NCI-H1694 treated with DMSO at 0.1 percent for 48 hours (cell line): ENCODE measurements at places on chromosomes 12 and 14.
A peak's percentile ranks its signal among the peaks of the same experiment; 100 is the strongest.

GRCh38 chr12:125491553-125491952 lies 426.3 kb downstream of the AACS start:
- no peak for DNase-seq

GRCh38 chr14:68886109-68886434 lies 93.0 kb downstream of the ACTN1 start:
- DNase-seq, result peak; percentile 26

GRCh38 chr14:96129128-96129736 lies 75.4 kb upstream of the BDKRB2 start:
- no peak for DNase-seq

GRCh38 chr12:124640056-124640455 lies 72.6 kb upstream of the NCOR2 start:
- no peak for DNase-seq

- no peak for DNase-seq
Observed at GRCh38 chr12:27123642-27124041, 41.3 kb upstream of the C12orf71 start.

- no peak for DNase-seq
Observed at GRCh38 chr12:94172031-94172430, 23.7 kb downstream of the PLXNC1 start.

GRCh38 chr14:101713621-101714349 lies 47.7 kb upstream of the PPP2R5C start:
- DNase-seq, result no peak

GRCh38 chr12:106436164-106436563 lies 78.6 kb downstream of the POLR3B start:
- no peak for DNase-seq

DNA sequence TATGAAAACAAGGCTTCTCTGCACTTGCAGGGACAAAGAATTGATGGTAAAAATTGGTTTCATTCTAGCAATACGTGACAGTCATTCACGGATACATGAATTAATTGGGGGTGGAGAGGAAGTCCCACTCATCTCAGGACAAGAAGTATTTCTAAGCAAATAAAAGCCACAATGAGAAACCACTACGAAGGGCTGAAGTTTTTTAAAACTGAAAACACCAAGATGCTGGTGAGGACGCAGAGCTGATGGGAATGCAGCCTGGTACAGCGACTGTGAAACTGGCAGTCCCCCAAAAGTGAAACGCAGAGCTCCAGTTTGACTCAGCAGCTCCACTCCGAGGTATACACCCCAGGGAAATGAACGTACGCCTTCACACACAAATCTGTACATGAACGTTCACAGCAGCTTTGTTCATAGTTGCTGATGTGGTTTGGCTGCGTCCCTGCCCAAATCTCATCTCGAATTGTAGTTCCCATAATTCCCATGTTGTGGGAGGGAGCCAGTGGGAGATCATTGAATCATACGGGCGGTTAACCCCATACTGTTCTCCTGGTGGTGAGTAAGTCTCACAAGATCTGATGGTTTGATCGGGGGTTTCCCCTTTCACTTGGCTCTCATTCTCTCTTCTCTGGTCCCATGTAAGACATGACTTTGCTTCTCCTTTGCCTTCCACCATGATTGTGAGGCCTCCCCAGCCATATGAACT lies 89.0 kb downstream of the SCARB1 start:
- DNase-seq, result peak; percentile 76

GRCh38 chr14:41604721-41605531 lies 1.8 kb upstream of the LRFN5 start:
- DNase-seq, result peak; percentile 85

DNA sequence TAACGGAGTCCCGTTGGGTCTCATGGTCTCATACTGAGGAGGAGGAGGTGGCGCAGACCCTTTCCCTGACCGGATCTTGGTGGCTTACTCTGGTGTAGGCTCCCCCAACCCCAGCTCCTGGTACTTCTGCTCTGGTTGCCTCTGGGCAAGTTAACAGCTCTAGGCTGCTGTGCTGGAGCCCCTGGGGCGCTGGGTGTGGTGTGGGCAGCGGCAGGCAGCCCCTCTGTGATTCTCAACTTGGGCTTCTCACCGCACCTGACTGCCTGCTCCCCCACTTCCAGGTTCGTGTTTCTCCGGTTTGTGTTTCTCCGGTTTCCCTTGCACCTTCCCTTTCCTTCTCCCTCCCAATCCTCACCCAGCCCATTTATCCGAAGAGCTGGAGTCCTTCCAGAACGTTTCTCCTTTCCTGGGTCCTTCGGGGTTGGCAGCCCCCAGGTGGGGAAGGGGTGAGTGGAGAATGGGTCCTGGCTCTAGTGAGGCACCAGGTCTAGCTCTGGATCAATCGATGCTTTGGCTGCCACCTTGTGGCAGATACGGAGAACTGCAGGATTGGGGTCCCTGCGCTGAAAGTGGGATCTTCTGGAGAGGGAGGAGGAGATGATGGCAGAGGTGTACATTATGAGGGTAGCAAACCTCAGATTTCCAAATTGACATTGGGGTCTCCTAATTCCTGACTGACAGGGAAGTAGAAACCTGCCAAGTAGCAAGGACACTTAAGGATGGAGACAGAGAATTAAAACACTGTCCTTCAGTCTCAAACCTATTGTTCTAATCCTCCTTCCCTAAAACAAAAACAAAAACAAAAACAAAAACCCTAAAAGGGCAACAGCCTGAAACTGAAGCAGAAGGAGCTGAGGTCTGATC lies 8.3 kb downstream of the CISTR start:
- peak; percentile 62 for DNase-seq

- no peak for DNase-seq
Observed at GRCh38 chr14:45089813-45090212, 5.9 kb downstream of the PRPF39 start.

- DNase-seq, result no peak
Observed at GRCh38 chr12:90390947-90391346, 564.0 kb downstream of the CCER1 start.

- DNase-seq, result no peak
Observed at GRCh38 chr14:101582294-101582693, 21.0 kb downstream of the DIO3 start.

DNA sequence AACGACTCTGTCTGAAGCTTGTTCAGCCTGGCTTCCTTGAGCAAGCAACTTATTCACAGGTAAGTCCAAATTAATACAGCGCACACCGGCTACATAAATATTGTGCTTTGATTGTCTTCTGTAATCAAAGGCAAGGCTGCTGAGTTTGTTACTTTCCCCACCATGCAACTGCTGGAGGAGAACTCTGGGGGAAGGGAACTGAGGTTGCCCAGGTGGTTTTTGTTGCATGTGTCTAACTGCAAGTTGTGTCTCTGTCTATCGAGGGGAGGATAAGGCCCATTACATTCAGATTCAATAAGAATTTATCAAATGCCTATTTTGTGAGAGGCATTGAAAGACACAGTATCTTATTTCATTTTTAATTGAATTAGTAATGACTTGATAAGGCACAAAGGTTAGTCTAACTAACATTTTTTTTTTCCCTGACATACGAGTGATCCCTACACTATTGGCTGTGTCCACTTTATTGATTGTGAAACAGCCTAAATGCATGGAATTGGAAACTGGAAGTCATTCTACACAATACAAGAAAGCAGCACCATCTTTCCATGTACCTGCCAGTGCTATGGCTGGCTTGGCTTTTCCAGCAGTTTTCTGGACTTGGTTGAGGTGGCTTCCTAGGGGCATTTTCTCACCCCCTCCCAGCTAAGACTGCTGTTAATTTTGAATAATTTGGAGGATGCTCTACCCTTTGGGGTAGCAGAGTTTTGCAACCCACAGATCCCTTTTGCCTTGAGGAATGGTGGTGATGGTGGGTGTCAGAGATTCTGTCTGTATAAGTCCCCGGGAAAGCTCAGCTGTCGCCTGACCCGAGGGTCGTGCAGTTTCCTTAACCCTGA lies 951 bp upstream of the CHST11 start:
- DNase-seq, result no peak

- DNase-seq, result no peak
Observed at GRCh38 chr14:100015251-100015655, 50.0 kb upstream of the EVL start.

GRCh38 chr14:39291701-39292100 lies 58.0 kb downstream of the MIA2 start:
- DNase-seq, result no peak

DNA sequence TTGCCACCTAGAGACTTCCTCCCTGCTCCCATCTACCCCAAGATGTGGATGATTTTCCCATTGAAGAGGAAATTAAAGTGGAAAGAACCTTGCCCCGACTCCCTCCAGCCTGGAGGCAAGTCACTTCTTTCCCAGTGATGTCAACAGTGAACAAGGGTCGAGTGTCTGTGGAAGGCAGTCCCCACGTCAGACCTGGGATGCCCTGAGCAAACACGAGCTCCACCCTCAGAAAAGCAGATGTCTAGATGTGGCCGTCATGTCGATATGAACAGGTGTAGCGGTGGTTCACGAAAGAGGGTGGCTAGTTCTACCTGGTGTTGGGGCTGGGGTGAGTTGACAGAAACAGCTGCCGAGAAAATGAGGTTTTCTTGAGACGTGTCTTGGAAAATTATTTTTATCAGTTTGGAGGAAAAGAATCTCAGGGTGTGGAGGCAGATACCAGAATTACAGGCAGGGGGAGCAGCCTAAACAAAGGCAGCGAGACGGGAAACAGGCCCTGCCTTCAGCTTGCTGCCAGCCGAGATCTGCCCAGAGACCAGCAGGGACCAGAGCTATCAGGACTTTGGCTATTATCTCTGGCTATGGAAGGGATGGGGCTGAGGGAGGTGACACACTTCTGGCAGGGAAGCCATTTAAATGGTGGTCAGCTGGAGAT lies 25.9 kb downstream of the SYNDIG1L start:
- DNase-seq, result no peak

DNA sequence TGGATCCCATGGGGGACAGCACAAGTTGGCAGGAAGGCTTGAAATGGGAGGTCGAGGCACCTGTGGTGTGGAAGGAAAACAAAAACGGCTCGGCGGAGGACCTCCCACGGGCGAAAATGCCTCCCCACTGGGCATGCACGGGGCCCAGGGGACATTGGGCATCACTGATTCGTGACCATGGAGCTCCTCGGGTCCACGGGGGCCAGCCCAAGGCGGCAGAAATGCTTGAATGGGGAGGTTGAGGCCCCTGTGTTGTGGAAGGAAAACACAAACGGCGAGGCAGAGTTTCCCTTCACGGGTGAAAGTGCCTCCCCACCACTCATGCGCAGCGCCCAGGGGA lies 376.0 kb downstream of the ALG10 start:
- DNase-seq, result no peak

DNA sequence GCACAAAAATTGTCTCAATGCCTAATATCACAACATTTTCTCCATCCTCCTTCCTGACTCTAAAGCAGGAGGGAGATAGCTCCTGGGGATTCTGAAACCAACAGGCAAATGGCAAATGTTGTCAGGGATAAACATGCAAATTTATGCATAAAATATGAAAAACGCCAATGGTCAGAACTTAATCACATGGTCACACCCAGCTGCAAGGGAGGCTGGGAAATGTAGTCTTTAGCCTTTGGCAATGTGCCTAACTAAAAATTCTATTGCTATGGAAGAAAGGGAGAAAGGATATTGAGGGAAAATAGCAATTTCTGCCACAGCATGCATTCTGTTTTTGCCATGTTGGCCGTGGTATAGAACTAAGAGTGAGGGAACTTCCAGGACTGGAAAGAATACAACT lies 11.7 kb upstream of the OASL start:
- DNase-seq, result no peak

GRCh38 chr12:4984344-4984743 lies 59.3 kb upstream of the KCNA5 start:
- DNase-seq, result no peak
